ENCODE measurements at places on chromosomes 12 and 14.

GRCh38 chr14:74569806-74570591, 42.0 kb downstream of the LTBP2 start:
- no peak for DNase-seq

DNA sequence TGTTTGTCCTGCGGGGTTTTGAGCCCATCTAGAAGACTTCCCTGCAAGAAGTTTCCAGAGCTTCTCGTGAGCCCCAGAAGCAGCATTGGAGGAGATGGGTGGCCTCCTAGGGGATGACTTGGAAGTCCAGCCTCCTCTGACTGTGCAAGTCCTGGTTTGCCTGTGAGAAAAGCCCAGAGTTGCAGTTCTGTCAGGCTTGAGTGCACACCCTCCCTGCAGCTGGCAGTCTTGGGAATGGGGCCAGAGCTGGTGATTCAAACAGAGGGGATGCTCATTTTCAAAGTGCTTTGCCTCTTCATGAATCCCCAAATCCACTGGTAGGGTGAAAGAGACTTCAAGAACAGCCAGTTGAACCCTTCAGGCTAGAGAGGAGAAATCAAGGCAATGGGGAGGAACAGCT, 3.9 kb upstream of the PPP1R1A start:
- no peak for DNase-seq

DNA sequence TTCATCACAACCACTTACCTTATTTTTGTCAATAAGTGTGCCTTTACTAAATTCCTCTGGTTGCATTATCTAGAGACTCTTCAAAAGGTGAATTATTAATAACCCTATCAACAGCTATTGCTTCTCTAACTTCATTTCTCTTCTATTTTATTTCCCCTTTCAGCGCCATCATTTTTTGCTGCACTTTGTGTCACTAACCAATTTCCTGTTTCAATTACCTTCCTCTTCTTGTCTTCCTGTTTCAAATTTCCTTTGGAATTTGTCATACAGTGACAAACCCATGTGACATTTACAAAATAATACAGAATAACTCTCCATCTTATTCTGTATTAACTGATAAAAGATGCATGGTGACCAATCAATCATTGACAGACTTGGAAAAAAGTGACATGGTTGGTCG, 12.2 kb upstream of the CLEC2A start:
- DNase-seq: no peak

DNA sequence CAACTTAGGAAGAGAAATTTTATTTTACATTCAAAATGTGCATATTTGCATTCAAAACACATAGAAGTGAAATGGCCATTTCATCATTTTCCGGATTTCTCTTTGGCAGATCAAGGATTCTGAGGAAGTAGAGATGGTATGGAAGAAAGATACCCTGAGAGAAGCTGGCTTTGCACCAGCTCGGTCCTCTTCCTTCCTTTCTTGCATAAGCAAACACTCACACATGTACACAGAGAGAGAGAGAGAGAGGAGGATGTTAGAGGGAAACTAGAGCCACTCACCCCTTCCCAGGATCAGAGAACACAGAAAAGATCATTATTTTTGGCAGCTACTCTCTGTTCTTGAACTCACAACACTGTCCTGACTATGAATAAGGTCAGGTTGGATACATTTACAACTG, 15.6 kb upstream of the PLEKHD1 start:
- no peak for DNase-seq
